ENCODE measurements at places on chromosomes 7 and 10.
A peak's percentile ranks its signal among the peaks of the same experiment; 100 is the strongest.

GRCh38 chr10:77560052-77560451 lies 77.6 kb downstream of the KCNMA1 start:
- DNase-seq, result no peak

DNA sequence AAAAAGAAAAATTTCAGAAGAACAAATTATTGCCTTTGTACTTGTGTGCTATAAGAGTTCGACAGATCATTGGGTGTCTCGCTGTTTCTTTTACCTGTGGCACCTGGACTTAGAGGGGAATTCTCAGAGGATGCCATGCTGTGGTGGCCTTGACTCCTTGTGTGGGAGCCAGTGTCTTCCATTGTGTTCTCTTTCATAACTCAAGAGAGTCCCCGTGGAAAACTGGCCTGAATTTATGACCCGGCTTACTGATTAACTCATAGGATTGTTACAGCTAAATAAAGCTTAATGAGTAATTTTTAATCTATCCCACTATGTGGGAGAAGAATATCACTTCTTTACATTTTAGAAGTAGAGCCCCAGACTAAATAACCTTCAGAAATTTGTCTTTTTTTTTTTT lies 54.5 kb downstream of the UBE3C start:
- DNase-seq, result no peak

GRCh38 chr10:24724381-24725228 lies 918 bp upstream of the ARHGAP21 start:
- peak; percentile 96 for DNase-seq

GRCh38 chr10:107425931-107426553 lies 261.5 kb upstream of the SORCS1 start:
- DNase-seq, result no peak

DNA sequence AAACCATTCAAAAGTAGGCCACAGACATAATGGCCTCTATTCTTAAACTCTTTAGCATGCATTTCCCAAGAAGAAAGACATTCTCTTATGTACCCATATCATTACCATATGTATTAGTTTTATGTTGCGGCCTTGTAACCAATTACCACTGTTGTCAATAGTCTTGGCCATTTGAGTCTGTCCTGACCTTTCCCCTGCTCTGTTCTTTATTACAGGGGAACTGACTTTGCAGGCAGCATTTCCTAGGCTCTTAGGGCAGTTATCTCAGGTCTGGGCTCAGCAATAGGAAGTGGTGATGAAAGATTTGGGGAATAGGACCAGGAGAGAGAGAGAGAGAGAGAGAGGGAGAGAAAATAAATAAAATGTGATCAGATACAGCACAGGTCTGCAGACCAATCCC lies 194.5 kb upstream of the LRGUK start:
- DNase-seq, result peak; percentile 46

- DNase-seq, result no peak
Measured at GRCh38 chr10:49099046-49099445, 16.3 kb downstream of the VSTM4 start.

DNA sequence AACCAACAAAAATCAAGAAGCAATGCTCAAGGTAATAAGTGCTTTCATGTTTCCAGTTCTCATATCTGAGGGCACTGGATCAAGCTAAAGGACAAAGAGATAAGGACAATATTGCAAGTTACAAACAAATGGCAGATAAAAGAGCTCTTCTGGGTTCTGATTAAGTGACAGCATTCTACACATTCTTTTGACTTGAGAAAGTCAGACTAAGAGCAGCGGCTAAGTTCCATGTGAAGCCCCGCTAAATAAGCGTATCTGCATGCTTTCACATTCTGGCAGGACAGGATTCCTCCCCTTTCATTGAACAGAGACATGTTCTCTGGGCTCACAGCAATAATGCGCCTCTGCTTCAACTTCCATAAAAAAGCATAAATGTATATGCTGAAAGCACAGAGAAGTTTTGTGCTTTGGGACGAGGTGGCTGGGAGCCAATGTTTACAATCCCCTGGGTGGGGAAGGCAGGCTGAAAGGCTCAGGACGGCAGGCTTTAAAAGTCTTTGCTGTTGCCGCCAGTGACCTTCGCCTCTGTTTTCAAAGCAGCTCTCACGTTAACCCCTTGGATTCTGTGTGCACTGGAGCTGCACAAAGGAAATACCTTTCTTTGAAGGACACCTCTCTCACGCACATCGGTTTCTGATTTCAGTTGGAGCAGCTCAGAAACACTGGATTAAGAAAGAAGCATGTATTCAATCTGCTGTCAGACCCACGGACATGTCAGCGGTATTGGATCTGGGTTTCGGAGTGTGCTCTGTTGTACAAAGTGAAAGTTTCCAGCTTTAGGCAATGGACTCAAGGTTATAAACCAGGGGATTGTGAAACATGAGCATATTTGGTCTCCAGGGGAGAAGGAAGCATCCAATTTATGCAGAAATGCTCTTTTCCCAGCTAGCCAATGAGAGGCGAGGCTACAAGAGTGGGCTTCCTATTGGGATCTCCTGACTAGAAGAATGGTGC lies 105.4 kb upstream of the FAM133B start:
- DNase-seq, result no peak

- no peak for DNase-seq
Measured at GRCh38 chr10:72075376-72076115, 12.8 kb downstream of the SPOCK2 start.

- DNase-seq, result no peak
Measured at GRCh38 chr10:76403912-76404311, 972.5 kb downstream of the LRMDA start.

DNA sequence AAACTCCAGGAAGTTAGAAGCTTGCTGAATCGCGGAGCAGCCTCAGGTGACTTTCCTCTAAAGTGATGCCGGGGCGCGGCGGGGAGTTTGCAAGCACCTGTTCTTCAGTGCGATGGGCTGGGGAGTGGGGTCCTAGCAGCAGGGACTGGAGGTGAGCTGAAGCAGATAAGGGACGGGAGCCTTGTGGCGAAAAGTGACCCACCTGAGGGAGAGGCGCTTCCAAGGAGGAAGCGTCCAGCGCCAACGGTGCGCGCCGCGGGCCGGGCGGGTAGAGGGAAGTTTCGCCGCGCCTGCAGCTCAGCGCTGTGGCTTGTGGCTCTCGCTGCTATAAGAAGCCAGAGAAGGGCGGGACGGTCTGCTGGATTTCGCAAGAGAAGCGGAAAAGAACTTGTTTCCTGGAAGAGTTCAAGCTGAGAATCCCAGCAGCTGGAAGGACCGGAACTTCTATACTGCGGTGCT lies at the start of gene STEAP4:
Gene STEAP4 (minus strand): TSS at position 305 of the 459 bp plus-strand sequence. CDS start 22,625 bp downstream, outside the sequence.
- DNase-seq, result no peak

DNA sequence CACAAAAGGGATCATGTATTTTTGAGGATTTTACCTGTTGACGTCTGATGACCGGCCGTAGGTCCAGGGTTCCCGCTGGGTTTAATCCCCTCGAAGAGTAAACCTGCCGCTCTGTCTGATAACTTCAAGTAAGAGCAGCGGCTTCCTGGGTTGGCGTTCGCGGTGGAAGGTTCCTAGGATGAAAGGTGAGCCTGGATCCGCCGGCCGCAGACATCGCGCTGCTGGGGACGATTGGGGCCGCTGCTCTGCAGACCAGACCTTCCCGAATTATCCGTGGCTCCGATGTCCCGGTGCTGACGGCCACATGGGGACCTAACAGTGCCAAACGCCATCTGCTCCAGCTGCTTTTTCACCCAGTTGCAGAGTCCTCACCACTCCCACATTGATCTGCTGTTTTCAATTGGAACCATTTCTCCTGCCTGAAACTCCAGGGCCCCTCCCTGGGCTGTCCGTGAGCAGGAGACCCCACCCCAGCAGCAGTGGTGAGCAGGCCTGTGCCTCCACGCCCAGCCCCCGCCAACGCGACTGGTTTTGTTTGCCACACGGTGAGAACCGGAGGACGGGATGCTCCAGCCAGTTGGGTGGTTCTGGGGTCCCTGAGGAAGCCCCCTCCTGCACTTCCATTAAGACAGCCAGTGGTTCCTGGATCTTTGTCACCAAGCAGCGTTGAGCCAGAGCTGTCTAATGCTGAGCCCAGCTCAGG lies 12.2 kb upstream of the AP5Z1 start:
- no peak for DNase-seq

DNA sequence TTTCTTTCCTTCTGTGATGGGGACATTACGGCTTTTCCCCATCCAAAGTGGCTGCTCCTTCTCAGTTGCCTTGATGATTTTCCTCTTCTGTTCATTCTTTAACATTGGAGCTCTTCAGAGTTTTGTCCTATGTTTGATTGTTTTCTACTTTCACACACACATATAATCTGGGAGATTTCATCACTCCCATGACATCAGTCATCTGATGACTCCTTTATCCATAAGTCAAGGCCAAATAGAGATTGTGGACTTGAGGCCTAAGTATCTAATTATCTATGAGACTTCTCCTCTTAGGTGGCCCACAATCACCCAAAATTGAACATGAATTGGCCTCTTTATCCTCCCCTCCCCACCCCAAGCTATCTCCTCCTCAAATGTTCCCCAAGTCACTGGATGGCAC lies 5.3 kb upstream of the COL1A2 start:
- DNase-seq, result no peak

DNA sequence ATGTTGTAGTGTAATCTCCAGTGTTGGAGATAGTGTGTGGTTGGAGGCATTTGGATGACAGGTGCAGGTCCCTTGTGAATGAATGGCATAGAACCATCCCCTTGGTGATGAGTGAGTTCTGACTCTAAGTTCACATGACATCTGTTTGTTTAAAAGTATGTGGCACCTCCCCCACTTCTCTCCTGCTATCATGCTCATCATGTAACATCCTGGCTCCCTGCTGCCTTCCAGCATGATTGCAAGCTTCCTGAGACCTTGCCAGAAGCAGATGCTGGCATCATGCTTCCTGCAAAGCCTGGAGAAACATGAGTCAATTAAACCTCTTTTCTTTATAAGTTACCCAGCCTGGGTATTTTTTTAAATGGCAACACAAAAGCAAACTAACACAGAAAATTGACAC lies 499.0 kb upstream of the SEMA3D start:
- no peak for DNase-seq

All from SK-N-SH (cell line).